ENCODE measurements at places on chromosomes 12 and 14.

GRCh38 chr14:99523704-99524055 is 42.5 kb downstream of the CCNK start:
- DNase-seq, result peak; percentile 25

- DNase-seq, result no peak
Observed at GRCh38 chr12:23952071-23952470, 2.6 kb upstream of the SOX5 start.

DNA sequence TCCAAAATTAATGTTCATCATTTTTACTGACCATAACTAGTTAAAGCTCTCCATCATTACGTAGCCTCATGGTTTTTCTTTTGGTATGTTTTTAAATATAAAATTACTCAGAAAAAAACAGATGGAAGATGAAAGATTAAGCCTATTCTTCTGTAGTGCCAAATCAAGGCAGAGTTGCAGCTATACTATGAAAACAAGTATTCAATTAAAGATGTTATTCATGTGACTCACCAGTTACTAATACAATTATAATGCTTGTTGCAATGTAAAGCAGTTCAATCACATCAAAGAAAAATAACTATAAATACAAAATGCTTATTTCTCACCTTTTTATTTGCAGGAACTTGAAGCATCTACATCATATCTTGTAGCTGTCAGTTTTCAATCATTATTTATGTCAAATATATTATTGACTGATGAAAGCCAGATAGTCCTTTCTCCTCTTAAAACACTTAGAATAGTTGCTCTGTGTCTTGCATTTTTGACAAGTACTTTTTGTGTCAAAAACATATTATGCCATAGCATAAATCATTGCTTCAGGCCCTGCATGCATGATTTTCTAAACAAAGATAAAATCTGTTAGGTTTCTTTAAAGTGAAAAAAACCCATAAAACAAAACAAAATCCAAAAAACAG is 36.0 kb upstream of the TRHDE start:
- DNase-seq, result no peak

GRCh38 chr12:110583137-110584059 is at the start of gene PPTC7:
TSS of gene PPTC7 (minus strand) at chr12:110583318. CDS start at chr12:110583031, 287 bp downstream.
- peak; percentile 97 for DNase-seq

DNA sequence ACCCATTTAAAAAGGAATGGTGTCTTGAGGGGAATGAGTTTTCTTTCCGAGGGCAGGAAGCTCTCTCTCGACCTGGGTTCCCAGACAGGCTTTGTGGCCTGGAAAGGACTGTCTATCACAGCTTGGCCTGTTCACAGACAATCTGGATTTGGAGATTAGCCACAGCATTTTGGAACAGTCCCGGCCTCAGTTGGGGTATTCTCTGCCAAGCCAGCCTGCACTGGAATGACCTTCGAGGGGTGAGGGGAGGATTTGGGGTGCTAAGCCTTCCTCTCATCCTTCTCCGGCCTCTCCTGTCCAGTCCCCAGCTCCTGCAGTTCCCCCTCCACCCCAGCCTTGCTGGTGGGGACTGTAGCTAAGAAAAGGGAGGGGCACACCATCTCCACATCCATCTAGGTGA is 13.0 kb downstream of the TBX5 start:
- no peak for DNase-seq
